CD4-positive, alpha-beta memory T cell (primary cell): ENCODE measurements at places on chromosomes 11 and 22. TPM values are rescaled to one million over a fixed set of nuclear protein-coding genes. Genes with fewer than 3 reads are reported as not detected.

Gene GGTLC2
- polyA plus RNA-seq, result not detected

Gene SMCO4
- 13.1 TPM for polyA plus RNA-seq

Gene OR52N1
- polyA plus RNA-seq, result not detected

Gene ANGPTL5
- polyA plus RNA-seq, result not detected

Gene ENTHD1
- polyA plus RNA-seq, result 0.10 TPM

Gene TRIM68
- polyA plus RNA-seq, result 16.1 TPM

Gene PRDM10
- 1.3 TPM for polyA plus RNA-seq

DNA sequence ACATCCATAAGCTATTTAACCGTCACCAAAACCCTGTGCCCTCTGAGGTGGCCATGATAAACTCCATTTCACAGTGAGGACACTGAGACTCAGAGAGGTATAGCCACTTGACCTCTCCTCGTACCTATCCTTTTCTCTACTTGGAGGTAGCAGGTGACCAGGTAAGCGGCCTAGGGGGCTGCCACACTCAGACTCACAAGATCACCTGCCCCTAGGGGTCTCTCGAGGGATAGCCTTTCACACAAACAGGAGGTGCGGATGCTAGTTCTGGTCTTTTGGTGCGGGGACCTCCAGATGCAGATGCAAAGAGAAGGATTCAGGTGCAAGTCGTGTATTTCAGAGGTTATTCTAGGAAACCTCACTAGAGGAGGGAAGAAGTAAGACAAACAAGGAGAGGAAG is 14.6 kb downstream of the MS4A18 start:
- DNase-seq, result no peak

- peak; percentile 18 for DNase-seq
Observed at GRCh38 chr11:18775492-18776292, 15.9 kb downstream of the PTPN5 start.

GRCh38 chr22:42275970-42276369 is 5.5 kb upstream of the TCF20 start:
- DNase-seq, result no peak

DNA sequence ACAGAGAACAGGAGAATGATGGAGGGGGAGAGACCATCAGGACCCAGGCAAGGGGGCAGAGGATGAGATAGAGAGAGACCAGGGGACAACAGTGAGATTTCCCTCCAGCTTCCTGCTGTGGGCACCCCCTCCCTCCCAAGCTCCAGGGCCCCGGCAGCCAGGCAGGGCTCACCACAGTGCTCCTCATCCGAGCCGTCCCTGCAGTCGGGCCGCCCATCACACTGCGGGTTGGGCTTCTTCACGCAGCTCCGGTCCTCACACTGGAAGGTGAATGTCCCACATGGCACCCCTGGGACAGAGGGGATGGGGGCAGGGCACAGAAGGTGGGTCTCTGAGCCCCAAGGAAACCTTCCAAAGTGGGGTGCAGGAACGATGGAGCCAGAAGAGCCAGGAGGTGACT is 19.2 kb downstream of the KCTD17 start:
- no peak for DNase-seq

- DNase-seq, result no peak
Observed at GRCh38 chr11:120120805-120121335, 17.0 kb downstream of the TRIM29 start.

GRCh38 chr22:32607086-32607485 is 132.5 kb downstream of the FBXO7 start:
- DNase-seq, result no peak

- DNase-seq, result peak; percentile 48
Observed at GRCh38 chr22:48098243-48098920, 1335.9 kb downstream of the TBC1D22A start.

DNA sequence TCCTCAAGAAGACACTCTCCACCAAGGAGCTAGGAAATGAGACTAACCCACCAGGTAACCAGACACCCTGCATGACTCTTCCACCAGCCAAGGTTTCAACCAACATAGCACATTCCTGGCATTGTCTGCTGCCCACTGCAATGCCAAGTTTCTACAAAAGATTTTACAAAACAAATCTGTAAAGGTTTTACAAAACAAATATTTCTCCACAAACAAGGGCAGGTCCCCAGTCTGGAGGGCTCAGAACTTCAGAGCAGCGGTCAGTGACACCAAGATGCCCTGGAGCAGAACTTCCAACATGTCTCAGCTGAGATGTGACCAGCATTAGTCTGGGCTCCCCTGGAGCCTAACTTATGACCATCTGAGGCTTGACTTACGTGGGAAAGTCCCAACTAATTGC is 14.0 kb downstream of the GALNT18 start:
- no peak for DNase-seq

GRCh38 chr22:29092243-29092642 is 19.4 kb downstream of the KREMEN1 start:
- DNase-seq, result no peak

DNA sequence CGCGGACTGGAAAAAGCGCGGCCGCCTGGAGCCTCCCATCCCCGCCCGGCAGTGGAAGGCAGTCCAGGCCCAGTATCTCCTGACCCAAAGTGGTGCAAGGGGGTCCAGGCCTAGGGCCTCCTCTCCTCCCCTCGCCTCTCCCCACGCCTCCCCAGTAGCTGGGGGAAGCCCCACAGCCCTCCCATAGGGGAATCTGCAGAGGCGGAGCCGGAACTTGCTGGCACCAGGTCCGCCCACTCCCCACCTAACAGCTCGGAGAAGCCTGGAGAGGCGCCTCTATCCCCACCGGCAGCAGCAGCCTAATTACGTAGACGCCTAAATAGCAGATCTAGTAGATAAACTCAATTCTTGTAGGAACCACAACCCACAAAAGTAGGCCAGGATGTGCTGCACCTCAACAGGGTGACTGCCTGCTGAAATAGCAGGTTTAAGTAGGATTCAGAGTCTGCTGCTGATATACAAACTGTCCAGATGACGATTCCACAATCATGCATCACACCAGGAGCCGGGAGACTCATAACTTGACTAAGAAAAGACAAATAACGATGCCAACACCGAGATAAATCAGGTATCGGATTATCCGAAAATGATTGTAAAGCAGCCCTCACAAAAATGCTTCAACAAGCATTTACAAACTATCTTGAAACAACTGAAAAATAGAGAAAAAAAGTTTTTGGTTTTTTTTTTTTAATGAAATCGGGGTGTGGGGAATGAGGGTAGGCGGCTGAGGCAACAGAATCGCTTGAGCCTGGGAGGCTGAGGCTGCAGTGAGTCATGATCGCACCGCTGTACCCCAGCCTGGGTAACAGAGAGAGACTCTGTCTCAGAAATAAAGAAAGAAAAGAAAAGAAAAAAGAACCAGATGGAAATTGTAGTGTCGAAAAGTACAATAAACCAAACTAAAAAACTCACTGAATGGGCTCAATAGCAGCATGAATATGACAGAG is 11.4 kb upstream of the BRD1 start:
- peak; percentile 96 for DNase-seq

DNA sequence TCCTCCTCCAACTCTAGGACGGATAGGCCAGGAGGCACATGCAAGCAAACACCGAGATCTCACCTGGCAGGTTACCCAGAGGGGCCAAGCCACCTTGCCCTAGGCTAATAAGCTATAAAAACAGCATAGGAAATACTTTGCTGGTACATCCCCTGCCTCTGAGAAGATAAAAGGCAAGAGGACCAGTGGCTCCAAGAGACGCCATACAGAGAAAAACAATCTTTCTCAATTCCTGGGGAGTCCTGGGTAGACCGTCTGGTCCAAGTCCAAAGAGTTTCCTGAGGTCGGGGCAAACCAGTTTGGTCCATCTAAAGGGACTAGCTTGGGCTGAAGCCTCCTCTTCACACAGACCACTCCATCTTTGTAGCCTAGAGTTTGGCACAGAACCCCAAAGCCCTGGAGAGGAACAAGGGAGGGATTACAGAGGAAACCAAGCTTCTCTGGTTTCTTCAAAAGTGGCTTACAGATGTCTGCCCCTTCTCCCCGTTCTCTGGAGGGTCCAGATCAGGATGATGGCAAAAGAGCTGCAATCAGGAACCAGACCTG is 40.4 kb downstream of the NUMA1 start:
- no peak for DNase-seq

- DNase-seq, result no peak
Observed at GRCh38 chr11:65470433-65471049, 28.3 kb upstream of the MALAT1 start.

GRCh38 chr11:44759743-44760476 is 33.1 kb downstream of the TSPAN18 start:
- DNase-seq, result no peak

DNA sequence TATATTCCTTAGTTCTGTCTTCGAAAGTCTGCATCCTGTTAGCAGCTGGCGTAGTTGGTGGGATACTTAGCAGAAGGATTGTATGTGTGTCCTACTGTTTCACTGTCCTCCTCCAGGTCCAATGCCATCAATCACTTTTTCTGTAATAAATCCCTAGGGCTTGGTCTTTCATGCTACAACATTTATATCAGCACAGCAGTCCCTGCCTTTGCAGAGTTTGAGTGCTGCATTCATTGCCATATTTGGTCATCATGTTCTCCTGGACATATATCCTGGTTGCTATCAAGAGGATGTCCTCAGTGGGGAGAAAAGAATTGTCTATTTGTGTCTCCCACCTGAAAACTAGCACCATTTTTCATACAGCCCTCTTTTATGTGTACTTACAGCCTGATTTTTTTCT is 67.0 kb downstream of the OR5AK2 start:
- DNase-seq, result no peak

DNA sequence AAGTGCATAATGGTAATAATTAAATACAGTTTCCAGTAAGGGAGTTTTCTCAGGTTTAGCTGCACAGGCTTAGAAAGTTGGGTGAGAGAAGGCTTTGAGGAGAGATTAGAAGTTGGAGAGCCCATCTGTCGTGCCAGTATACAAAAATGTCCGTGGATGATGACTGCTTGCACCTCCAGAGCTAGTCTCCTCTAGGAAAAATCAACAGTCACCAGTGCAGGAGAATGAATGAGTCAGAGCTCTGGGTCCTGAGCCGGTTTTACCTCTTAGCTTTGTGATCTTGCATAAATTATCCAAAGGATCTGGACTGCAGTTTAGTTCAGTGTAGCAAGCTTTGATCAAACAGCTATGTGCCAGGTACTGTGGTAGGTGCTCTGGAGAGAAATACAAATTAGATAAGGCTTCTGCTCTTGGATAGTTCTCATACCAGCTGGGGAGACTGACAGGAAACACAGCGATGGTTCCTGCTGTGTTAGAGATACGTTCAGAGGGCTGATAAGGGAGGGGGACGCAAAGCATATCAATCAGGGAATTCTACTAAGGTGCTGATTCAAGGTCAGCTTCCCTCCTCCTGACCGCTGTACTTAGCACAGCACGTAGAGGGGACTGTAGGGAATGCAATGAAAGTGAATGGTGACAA is 125.9 kb downstream of the TEAD1 start:
- no peak for DNase-seq

DNA sequence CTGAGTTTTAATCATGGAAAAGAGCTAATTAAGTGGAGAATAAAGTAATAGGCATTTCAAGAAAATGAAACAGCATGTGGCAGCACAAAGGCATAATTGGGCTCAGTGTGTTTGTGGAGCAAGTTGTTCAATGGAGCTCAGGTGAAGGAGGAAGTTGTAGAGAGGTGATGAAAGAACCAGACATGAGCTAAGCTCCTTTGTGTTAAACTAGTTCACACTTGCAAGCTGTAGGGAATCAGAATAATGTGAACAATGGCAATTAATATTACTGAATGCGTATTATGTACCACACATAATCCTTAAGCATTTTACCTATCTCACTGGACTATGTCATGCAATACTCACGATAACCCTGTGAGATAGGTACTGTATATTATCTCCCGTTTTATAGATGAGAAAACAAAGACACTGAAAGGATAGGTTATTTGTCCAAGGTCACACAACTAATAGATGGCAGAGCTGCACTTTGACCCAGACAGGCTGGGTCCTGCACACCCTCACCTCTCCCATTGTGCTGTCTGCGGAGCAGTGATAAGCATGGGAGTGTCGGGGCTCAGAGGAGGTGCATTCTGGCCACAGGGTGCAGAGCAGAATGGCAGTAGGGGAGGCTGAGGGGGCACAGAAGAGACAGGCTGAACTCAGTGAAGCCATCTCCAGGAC is 8.9 kb downstream of the OLFML1 start:
- DNase-seq, result no peak

GRCh38 chr11:115527534-115528125 is 23.4 kb upstream of the CADM1 start:
- no peak for DNase-seq

DNA sequence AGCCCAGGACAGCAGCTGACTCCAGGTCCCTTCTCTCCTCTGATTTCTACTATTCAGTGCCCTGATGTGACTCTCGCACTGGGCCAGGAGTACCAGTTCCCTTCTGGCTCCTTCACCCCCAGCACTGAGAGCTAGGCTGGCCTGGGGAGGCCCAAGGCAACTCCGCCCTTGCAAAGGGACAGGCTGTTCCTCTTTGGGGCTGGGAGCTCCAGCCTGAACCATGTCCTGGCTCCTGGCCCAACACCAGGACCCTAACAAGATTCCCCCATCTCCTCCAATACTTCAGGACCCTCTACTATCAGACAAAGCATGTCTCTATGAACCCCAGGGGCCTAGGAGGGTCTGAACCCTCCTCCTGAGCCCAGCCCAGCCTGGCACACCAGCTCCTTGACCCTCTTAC is 12.5 kb downstream of the CREB3L1 start:
- no peak for DNase-seq

DNA sequence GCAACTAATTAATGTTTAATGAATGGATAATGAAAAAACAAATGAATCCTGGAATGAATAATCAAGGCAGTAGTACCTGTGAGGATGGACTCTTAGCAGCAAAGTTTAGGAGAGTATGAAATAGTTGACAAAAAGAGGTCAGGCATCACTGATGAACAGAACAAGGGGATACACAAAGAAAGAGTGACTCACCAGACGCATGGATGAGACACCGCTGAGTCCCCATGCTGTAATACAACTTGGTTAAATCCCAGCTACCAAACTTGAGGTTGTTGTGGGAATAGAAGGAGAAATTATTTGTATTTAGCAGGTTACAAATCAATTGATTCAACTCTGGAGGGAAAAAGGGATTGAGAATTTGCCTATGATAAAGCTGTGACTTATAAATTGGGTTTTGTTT is 976.9 kb upstream of the TENM4 start:
- no peak for DNase-seq

- peak; percentile 78 for DNase-seq
Observed at GRCh38 chr22:36331306-36331911, 56.4 kb downstream of the MYH9 start.

GRCh38 chr11:73334384-73335203 is 26.5 kb downstream of the ARHGEF17 start:
- DNase-seq, result no peak

- DNase-seq, result no peak
Observed at GRCh38 chr11:9973921-9974320, 310.0 kb downstream of the SWAP70 start.

GRCh38 chr11:32101791-32102190 is 10.9 kb downstream of the RCN1 start:
- no peak for DNase-seq

GRCh38 chr11:85483861-85484260 is 143.3 kb downstream of the DLG2 start:
- no peak for DNase-seq

DNA sequence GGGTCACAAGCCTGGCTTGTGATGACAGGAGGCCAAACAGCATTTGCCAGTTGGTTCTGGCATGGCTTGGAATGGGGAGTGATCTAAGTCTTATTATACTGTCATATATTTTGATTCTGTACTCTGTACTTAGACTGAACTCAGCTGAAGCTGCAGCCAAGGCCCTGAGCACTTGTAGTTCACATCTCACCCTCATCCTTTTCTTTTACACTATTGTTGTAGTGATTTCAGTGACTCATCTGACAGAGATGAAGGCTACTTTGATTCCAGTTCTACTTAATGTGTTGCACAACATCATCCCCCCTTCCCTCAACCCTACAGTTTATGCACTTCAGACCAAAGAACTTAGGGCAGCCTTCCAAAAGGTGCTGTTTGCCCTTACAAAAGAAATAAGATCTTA is 843 bp downstream of the OR56B1 start:
- DNase-seq, result no peak

- no peak for DNase-seq
Observed at GRCh38 chr22:26981111-26981510, 323.7 kb downstream of the MIAT start.
